Foreskin fibroblast (primary cell): ENCODE measurements at places on chromosomes 12 and 14.

DNA sequence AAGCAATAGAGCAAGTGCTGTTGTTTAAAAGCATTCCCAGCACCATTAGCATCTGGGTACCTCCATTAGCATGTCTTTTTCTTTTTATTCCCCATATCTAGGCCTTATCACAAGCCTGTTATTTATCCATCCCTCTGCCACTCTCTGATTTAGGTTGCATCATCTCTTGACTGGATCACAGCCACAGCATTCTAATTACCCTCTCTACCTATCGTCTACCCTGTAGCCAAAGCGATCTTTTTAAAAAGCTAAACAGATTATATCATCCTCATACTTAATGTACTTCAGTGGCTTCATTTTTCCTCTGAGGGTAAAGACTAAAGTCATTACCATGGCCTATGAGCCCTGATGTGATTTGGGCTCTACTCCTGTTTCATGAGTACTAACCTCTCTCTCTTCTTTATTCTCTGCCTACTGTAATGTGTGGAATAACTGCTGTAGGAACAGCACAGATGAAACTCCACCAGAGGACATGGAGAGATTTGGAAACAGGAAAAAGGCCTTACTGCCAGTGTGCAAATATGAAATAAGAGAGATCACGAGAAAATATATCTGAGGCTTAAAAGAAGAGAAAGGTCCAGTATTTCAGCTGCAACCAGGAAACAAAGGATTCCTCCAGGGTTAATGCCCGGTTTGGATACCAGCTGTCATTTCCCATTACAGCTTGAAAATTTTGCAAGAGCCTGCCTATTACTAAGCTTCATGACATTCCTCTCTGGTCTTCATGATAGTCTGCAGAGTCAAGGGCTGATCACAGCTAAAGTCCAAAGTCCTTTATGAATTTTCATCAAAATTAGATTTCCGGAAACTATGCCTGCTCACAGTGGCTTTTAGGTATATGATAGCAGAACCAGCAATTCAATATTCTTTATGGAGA lies 422.5 kb upstream of the PDE3A start:
- DNase-seq, result peak; percentile 74

- DNase-seq, result peak; percentile 36
These were observed 371.2 kb downstream of the BTG1 start for GRCh38 chr12:91774434-91774921.

DNA sequence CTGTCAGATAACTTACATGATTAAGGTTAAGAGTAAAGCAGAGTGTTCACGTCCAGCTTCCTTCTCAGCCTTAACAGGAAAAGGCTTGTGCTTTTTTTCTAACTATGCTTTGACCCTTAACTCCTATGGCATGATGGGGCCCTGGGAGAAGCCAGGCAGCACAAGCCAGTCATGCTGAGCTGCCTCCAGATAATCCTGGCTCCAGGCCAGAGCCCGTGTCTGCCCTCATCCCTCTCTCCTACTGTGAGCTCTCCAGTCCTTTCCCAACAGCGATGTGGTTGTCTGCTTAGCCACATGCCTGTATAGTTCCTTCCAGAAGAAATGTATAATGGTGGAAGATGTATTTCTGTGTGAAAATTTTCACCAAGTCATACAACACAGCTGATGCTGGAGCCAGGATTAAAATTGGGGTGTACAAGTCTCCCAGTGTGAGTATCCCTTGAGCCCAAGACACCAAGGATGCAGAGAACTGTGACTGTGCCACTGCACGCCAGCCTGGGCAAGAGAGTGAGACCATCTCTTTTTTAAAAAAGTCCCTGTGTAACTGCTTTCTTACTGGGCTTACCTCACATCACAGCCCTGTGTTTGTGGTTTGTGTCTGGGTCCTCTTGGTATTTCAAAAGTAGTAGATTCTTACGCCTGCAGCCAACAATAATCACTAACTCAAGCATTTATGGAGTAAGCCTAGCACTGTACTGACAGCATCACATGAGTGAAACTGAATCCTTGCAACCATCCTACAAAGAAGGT lies 7.9 kb upstream of the ITFG2 start:
- DNase-seq, result peak; percentile 75

DNA sequence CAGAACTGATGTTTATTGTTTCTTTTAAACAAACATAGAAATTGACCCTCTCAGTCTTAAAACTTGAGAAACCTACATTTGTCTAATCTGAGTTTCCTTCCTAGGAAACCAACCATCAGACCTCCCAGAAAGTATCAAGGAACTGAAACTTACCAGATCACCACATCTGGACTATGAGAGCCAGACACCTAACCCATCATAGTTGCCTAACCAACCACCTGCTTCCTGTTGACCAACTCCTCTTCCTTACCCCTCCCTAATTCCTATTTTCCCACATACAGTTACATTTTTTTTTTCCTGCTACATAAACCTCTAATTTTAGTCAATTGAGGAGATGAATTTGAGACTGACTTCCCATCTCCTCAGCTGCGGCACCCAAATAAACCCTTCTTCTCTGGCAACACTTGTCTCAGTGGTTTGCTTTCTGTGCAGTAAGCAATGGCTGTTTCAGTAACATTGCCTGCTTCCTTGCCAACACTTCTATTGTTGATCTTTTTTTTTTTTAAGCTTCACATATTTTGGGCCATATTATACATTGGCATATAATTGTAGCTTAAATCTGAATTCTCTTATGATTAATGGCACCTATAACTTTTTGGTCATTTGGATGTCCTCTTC lies 34.3 kb downstream of the KLRD1 start:
- no peak for DNase-seq

DNA sequence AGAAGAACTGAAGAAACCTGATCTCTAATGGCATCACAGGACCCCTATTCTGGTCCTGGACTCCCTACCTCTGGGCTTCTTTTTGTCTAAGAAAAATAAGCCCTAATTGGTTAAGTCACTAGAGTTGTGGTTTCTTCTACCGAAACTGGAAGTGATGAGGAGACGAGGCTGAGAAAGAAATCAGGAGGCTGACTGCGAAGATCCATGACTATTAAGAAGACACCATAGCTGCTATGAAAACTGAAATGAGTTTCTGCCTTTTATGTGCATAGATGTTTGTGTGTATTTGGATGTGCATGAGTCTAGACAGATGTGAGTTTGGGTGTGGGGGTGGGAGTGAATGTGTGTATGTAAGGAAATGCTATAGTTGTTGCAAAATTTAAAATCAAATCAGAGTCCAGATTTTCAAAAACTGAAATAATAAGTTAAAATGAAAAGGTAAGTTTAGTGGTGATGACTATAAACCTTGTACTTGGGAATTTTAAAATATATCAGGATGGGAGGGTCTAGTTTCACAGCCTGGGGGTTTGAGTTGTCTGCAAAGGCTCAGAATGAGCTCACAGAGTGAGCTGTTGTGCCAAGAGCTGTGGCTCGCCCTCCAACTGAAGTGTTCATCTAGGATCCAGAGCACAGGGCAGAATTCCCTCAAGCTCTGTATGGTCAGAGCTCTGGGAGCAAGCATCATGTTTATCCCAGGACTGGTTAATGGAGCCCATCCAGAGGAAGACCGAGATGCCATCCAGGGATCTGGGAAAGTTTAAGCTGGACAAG lies 94.9 kb downstream of the VCPKMT start:
- DNase-seq, result no peak

- DNase-seq, result no peak
These were observed 1.7 kb upstream of the MFAP5 start for GRCh38 chr12:8664228-8664913.

DNA sequence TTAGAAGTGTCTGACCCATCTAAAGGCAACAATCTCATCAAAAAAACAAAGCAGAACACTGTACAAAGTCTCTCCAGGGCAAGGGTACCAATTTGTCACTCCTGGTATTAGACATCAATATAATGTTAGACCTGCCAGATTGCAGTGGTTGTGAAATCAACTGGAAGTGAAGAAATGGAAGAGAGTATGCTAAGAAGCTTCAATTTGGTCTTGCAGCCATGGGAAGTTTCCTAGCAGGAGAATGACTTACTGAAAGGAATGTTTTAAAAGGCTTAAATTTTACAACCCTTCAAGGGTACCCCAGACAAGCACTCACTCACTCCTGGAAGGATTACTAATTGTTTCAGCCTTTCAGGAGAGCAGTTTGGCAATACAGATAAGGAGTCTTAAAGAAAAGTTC lies 18.9 kb downstream of the LLPH start:
- peak; percentile 56 for DNase-seq

DNA sequence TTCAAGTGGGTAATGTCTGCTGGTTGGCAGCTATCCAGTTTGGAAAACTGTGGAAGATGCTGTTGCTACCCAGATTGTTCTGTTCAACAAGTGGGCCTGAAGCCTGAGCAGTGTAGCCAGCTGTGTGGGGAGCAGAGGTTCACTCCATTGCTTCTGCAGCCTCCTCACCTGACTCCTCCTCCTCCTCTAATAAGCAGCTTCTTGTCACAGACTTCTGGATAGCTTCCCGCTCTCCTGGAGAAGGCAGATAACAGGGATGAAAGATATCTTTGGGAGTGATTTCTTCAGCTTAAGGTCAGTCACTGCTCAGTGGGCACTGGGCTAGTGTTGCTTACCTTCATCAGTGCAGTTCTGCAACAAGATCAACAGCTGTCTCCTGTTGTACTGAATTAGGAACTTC lies 2.0 kb downstream of the POP5 start:
- DNase-seq, result no peak

GRCh38 chr12:54301428-54302048 lies 723 bp upstream of the NFE2 start:
- DNase-seq, result no peak

GRCh38 chr14:98218218-98218617 lies 1053.8 kb downstream of the BCL11B start:
- DNase-seq, result no peak

DNA sequence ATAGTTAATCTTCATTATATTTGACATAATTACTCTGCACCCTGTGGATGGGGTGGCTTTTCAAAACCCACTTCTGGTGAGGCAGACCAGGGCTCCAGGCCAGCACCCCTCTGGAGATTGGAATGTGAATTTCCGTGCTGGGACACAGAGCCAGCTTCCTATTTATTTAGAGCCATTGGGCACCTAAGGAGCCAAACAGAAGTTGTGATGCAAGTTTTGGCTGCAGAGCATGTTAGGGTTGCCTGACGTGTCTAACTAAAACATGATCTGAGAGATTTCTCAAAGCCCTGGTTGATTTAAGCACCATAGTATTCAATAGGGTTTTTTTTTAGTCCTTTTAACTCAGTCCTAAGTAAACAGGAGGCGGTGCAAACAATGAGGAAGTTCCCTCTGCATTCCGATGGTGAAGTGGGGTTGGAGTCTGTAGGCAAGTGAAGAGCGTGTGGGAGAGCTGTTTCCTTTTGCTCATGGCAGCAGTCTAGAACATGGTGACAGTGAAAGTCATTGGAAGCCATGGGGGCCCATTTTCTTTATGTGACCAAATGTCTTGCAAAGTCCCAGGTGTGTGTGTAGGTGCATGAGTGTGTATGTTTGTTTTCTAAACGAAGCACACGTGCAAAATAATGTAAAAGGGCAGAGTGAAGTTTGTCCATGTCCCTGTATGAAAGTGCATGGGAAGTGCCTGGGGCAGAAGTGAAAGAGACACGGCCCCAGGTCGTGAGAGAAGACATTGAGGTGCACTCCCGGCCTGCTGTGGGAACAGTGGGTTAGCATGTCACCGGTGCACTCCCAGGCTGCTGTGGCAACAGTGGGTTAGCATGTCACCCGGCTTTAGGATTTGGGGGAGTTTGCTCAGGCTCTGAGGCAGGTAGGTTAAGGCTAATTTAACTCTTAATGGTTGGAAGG lies 117.7 kb downstream of the PRKCH start:
- DNase-seq, result peak; percentile 18

DNA sequence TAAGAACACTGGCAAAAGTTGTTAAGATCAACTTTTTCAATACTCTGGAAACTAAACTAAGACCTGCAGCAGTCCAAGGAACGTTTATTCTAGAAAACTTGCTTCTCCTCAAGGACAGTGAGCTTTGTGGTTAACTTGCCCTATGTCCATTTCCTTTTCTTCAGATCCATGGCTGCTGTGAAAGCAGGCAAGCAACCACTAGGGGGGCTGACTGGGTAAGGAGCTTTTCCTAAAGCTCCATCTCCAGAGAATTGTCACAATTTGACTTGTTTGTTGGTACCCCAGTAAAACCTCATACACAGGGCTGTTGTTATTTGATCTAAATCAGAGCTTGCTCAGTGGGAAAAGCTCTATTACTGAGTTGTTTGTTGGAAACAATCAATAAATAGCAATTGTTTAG lies 10.1 kb upstream of the RPL10L start:
- no peak for DNase-seq

DNA sequence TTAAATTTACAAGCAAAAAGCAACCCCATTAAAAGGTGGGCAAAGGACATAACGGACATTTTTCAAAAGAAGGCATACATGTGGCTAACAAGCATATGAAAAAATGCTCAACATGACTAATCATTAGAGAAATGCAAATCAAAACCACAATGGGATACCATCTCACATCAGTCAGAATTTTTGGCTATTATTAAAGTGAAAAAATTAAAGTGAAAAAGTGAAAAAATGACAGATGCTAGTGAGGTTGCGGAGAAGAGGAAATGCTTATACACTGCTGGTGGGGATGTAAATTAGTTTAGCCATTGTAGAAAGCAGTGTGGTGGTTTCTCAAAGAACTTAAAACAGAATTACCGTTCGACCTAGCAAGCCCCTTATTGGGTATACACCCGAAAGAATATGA lies 7.9 kb downstream of the OTOGL start:
- peak; percentile 30 for DNase-seq

GRCh38 chr12:5395443-5396271 lies 36.3 kb upstream of the NTF3 start:
- DNase-seq, result no peak

GRCh38 chr12:132492951-132493350 lies 3.0 kb downstream of the FBRSL1 start:
- DNase-seq, result no peak
